ENCODE measurements at places on chromosomes 12 and 14.

GRCh38 chr12:31018790-31019505 lies 54.7 kb upstream of the DDX11 start:
- DNase-seq: no peak

DNA sequence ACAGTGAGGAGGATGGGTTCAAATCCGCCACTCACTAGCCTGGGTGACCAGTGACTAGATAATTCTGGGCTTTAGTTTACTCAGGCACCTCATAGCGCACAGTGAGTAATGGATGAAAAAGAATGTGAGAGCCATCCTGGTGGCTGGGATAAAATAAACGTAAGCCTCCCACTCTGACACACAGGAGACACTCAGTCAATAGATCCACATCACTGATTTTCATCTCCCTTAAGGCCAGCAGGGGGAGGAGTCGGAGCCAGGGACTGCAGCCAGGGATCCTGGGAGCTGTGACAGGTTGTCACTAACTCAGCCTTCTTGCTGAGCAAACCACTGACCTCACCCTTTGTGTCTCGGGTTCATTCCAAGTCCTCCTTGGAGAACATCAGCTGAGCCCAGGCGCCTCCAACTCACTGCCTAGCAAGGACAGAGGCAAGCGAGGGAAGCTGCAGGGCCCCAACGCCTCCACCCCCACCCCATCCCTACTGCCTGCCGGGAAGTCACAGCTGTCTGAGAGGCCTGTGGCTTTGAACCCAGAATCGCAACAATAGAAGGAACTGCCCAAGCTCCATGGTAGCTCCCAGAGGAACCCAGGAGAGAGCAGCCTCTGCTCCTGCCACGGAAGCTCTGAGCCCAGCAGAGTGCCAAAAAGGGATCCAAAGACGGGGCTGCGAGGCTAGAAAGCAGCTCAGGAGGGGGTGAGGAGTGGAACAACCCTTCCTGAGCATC lies 30.7 kb downstream of the PXN start:
- DNase-seq: peak; percentile 98

DNA sequence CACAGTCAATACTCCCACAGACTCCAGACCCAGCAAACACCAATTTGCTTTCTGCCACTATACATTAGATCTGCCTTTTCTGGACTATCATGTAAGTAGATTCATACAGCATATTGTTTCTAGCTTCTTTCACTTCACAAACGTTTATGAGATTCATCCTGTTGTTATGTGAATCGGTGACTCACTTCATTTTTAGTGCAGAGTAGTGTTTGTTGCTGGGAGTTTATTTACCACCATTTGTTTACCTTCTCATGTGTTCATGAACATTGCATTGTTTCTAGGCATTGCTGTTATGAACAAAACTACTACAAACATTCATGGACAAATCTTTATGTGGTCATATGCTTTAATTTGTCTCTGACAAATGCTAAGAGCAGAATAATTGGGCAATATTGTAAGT lies 807.8 kb upstream of the TMEM132C start:
- DNase-seq: no peak

DNA sequence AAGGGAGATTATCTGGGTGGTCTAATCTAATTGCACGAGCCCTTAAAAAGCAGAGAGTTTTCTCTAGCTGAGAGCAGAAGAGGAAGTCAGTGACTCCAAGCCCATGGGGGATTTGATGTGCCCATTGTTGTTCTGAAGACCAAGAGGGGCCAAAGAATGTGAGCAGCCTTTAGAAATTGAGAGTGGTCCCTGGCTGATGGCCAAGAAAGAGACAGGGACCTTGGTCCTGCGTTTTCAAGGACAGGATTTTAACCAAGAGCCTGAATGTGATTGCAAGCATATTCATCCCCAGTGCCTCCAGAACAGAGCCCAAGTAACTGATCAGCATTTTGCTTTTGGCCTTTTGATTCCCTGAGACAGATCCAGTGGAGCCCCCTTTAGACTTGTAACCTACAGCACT lies 1353.9 kb downstream of the AACS start:
- no peak for DNase-seq

DNA sequence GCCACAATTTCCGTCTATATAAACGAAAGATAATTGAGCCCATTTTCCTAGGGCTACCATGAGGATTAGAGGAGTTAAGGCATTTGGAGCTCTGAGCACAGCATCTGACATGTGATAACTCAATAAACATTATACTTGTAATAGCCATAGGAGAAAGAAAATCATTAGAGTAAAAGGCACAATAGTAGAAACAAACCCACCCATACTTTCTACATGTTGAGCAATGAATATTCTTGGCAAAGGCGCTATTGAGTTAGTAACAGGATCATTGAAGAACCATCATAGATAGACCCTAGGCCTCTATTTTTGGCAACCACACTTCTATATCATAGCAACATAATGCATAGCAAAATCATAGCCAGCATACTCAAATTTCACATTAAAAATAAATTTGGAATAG lies 664.1 kb downstream of the NOVA1 start:
- DNase-seq: no peak

DNA sequence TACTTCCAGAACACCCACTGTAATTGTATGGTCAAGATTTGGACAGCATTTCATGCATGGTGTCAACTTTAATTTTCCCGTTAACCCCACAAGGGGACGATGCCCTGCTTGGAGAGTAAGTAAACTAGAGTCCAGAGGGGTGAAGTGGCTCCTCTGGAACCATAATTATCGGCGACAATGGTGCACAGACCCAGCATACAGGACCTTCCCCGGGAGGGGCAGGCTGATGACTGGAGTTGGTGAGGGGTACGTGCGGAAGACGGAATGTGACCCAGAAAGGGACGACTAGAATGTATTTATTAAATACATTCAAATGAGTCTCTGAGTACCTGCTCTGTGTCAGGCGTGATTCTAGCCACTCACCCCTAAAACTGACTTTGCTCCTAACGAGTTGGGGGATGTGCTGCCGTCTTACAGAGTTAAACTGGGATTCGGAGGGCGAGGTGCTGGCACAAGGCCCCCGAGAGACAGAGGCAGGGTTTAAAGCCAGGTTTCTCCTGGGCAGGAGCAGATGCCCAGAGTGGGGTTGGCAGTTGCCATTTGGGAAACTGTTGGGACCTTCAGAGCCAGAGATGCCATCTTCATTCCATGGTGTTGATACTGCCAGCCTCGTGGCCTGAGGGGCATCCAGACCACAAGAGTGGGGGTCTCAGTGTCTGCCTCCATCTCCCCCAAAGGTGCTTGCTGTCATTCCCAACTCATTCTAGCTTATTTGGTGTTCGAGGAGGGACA lies 10.9 kb downstream of the RTL1 start:
- no peak for DNase-seq

DNA sequence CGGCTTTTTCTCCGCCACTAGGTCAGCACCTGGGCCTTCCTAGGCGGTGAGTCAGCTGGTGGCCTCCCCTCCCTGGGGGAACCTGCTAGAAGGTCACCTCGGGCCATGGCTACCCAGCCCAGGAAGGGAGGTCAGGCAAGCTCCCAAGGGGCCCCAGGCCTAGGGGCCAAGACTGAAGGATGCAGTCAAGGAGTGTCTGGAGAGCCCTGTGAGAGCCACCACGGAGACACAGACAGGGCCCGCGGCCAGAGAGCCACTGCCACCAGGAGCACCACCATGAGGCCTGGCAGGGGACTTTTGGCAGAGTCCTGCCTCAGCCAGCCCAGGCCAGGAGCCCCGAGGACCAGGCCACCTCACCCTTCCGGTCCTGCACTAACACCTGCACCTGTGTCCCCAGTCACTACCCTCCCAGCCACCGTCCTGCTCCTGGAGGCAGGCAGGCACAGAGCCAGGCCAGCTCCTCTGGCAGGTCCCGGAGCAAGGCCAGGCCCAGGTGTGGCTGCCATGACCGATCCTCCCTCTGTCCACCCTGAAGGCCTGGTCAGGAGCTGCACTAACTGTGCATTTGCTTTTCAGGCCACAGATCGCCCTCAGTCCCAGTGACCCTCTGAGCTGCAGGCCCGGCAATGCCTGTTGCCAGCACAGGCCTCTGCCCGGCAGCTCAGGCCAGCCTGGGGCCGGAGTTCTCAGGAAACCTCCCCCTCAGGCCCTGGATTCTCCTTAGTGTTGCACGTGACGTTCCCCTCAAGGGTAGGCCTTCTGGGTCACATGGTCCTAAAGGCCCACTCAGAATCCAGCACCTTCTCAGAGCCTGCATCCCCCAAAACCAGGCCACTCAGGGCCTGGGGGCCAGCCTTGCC lies 6.9 kb downstream of the PHETA1 start:
- no peak for DNase-seq

GRCh38 chr12:63826006-63826585 lies 18.4 kb upstream of the SRGAP1 start:
- DNase-seq: peak; percentile 41

DNA sequence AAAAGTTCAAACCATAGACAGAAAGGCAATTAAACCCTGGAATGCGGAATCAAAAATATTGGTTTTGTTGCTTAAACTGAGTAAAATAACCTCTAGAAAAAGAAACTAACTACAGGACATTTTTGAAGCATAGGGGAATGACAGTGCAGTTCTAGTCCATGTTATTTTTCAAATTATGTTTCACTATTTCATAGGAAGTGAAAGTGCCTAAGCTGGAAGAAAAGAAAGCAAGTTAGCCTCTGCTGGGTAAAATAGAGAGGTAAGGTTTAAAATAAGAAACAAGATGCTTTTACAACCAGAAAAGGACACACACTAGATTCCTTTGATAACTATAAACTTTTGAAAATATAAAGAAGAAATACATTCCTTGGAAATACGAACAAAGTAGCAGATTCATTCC lies 1.1 kb downstream of the CLECL1 start:
- no peak for DNase-seq

DNA sequence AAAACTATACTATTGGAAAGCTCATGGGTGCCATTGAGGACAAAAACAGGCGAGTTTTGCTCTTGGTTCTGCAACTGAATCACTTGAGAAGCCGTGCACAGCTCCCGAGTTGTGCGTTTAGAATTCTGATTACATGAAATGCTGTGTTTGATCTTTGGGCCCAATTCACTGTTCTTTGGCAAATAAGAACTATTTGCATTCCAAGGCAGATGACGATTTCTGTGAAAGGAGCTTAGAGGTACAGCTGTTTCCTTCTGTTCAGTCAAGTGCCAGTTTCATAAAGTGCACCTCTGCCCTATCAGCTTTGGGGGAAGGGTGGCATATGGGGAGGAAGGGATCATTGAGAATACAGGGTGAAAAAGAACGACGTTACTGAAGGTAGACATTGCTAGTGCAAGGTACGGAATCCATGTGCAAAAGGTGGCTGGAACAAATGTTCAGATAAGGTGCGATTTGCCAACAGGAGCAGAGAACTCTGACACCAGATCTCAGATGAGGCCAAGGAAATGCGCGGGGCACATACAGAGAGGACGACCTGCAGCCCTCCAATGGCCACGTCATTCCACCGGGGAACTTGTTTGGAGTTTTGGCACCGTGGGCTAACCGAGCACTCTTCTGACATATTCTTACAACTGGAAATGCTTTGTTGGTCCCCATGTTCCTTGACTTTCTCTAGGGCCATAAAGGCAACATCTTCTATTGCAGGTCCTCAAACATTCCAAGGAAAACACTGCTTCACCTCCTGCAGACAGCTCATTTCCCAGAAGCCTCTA lies 30.1 kb downstream of the TCHP start:
- no peak for DNase-seq

DNA sequence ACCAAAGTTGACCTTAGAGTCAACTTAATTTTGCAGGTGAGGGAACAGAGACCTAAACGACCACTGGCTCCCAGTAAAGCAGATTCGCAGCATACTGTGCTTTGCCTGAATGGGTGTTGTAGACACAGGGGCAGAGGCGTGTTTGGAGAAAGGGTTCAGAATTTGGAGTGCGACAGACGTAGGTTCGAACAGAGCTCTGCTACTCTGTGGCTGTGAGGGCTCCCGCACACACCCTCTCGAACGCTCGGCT lies 243 bp upstream of the TOMM20L start:
- DNase-seq: no peak

GRCh38 chr14:67240168-67240932 lies 885 bp upstream of the PALS1 start:
- DNase-seq: peak; percentile 11

DNA sequence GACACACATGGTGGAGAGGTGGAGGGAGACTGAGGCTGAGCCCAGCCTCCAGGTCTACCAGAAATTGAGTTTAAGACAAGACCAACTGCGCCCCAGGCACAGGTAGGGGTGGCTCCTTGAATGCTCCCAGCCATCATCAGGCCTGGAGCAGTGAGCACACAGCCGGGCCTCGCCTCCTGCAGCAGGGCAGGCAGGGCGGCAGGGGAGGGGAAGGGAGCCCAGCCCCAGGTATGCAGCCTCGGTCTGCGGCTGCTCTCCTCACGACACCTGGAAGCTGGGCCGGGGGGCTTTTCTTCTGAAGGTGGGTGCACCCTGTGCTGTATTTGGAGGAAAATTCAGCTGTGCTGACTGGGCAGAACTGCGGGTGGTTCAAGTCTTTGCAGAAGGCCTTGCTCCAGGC lies 29.5 kb upstream of the TDRD9 start:
- no peak for DNase-seq

- no peak for DNase-seq
Measured at GRCh38 chr12:116759783-116760621, 21.9 kb downstream of the RNFT2 start.

All from brain microvascular endothelial cell (primary cell).